ENCODE measurements at places on chromosomes 1 and 21.

GRCh38 chr1:155277902-155278688 lies 832 bp downstream of the HCN3 start:
- peak; percentile 58 for DNase-seq

- DNase-seq: no peak
Observed at GRCh38 chr1:8155528-8156186, 129.5 kb upstream of the ERRFI1 start.

DNA sequence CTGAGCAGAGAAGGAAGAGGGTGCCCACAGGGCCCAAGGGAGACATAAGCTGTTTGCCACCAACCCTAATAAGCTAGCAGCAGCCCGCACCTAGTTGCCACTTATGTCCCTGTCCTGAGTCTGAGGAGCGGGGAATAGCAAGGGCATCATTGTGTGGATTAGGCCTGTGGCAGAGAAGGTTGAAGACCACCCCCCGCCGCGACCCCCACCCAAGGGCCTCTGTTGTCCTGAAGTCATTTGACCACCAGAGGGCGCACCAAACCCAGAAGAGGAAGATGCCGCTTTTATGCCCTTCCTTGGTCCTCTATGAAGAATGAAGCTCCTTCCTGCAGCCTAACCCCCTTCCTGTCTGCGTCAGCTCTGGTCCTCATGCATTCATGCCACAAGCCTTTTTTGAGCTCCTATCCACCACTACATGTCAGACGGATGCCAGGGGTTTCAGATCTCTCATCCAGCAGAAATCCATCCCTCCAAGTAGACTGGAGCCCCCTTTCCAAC lies 16.6 kb downstream of the RHBG start:
- DNase-seq: peak; percentile 65

DNA sequence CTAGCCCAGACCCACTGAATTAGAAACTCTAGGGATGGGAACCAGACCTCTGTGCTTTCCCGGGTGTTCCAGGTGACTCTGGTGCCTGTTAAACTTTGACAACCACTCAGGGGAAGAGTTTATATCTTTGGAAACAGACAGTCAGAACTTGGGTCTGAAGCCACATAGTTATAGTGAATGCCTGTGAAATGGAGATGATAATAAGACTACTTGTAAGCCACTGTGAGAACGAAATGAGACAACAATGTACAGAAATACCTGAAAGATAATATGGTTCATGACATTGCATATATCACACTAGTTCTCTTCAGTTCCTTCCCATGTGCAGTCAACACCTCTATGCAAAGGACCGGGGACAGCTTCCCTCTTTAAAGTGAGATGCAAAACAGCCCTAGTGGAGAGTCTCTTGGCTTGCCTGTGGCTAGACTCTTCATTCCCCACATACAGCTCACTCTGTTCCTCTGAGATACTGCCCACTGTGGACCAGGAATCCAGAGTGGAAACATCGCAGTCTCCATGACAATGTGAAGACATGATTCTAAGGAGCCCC lies 287.5 kb downstream of the ASTN1 start:
- no peak for DNase-seq

GRCh38 chr1:214476229-214476985 lies 75.0 kb downstream of the PTPN14 start:
- DNase-seq: no peak

GRCh38 chr1:116991171-116991845 lies 10.3 kb upstream of the CD101 start:
- no peak for DNase-seq

- no peak for DNase-seq
Observed at GRCh38 chr1:39128126-39128525, 76.4 kb upstream of the MACF1 start.

- no peak for DNase-seq
Observed at GRCh38 chr1:116265931-116266863, 106.8 kb upstream of the ATP1A1 start.

- no peak for DNase-seq
Observed at GRCh38 chr21:46326110-46326703, 2.3 kb downstream of the PCNT start.
